Left renal pelvis (tissue), 4 donors: ENCODE measurements at places on chromosomes 3 and 15. TPM values are rescaled to one million over a fixed set of nuclear protein-coding genes. Genes with fewer than 3 reads are reported as not detected.

DNA sequence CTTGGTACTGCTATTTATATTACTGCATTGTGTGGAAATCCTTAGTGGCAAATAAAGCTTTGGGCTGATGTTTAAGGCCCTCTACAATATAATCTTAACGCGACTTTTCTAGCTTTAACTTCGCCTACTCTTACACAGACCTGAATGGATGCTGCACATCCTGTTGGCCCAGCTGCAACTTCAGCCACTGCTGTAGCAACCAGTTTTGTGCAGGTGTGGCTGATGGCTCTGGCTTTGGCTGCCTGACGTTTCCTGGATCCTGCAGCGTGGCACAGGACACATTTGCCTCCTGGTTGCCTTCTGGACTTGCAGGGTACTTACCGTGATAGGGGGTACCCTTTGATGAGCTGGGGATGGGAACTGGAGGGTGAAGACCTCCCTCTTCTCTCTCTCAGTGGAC lies 20.2 kb upstream of the ERICH6 start:
- no peak for DNase-seq

DNA sequence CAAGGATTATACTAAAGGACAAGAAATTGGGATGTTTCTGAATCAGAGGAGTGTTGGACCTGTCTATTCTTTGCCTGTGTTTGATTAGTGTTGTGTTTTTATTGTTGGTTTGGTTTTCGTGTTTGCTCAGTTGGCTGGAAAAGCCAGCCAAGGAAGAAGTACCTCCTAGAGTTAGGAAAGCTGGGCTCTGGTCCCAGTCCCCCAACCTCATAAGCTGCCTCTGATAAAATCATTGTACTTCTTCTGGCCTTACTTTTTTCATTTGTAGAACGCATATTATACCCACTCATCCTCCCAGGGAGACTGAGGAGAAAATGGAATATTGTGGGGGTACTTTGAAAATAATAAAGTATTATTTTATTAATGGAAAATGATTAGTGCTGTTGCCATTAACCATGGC lies 177.4 kb upstream of the TRIM42 start:
- DNase-seq = no peak

DNA sequence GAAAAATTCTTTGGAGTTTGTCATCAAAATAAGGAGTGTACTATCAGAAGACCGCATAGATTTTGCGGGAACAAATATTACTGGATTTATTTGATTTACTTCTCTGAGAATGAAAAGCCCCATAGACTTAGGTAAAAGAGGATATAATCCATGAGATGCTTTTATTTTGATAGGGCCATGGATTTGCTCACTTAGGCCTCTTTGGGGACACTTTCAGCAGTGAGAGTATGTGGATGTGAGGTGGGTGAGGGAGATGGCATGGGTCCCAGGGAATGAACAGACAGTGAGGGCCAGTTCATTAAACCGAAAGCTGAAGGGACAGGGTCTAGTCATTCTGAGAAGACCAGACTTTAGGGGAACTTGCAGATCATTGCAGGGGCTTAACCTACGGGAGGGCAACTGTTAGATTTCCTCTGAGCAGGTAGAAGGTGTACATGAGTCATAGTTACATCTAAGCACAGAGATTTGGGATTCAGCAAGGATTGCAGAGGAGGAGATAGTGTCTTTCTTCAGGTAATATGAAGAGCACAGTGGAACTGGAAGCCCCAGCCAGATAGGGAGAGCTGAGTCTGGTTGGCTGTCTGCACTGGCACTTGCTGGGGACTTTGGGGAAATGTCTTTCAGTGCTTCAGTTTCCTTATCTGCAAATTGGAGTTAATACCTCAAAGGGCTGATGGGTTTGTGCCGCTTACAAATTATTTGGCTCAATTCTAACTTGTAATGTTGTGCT lies 30.8 kb downstream of the SH3GL3 start:
- DNase-seq = no peak

- DNase-seq = peak; percentile 19
Measured at GRCh38 chr3:10758304-10759037, 57.6 kb upstream of the SLC6A11 start.

DNA sequence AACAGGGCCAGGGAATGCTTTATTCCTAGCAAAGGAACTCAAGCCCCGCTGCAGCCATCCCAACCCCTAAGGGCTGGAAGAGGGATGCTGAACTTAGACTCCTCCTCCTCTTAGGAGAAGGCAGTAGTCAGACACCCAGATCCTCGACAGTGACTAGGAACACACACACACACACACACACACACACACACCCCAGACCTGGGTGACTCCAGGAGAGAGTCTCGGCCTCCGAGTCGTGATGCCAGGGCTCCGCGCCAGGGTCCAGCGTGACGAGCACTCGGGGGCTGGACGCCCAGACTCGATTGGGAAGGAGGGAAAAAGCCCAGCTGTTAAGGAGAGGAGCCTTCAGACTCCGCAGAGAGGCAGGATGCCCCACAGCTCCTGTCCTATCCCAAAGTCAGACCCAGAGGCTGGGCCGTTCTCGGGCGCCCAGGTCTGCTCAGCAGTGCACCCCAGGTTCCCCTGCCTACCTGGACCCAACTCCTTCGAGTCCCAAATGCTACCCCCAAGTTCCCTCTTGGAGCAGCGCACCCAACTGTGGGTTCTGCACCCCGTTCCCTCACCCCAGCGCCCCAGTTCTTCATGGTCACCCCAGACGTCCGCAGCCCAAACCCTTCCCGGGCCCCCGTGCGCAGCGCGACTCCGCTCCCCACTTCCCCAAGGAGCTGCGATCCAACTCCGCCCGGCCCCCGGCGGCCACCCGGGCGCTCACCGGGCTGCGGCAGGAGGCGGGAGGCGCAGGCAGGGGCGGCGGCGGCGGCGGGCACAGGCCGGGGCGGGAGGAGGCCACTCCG lies 421 bp downstream of the BMF start:
- DNase-seq = no peak

DNA sequence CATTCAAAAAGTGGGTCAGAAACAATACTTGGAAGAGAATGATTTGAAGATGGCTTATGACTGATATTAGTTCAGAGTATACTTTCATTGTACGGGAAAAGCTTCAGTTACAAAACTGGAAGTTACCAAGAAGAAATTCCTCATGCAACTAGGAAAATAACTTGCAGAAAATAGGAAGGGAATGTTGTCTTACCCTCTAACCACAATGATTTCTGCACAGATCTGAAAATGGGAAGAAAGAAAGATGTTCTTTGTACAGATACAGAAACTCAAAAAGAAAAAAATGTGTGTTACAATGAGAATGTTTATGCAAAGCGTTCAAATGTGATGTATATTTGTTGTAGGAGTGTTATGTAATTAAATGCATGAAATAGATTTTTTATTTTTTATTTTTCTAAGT lies 3.7 kb downstream of the ZNF280D start:
- DNase-seq = no peak

GRCh38 chr15:72086010-72086697 lies 31.8 kb downstream of the MYO9A start:
- no peak for DNase-seq

DNA sequence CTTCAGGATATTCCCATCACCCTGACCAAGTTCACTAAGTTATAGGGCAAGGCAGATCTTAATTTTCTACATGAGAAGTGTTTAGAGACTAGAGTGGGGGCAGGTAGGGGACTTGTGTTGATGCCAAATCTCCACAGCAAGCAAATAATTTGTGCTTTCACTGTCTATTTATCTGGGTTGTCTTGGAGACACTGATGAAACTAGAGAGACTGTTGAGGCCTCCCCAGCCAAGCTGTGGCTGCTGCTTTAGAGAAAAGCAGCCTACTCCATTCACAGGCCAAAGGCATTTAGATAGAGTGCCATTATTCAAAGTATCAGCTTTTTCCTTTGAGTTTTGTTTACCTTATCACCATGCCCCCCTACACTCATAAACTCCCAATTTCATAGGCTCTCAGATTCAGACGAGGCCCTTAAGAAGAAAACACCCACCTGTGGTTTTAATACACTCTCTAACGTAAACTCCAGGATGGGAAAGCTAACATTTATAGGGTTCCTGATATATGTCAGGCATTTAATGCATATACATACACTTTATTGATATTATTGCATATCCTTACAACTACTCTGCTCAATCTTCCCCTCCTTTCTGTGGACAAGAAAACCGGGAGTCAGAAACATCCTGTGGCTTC lies 130.4 kb upstream of the FOXB1 start:
- DNase-seq = no peak

- no peak for DNase-seq
Measured at GRCh38 chr3:143081844-143082778, 37.5 kb upstream of the CHST2 start.

- DNase-seq = no peak
Measured at GRCh38 chr3:114850898-114851297, 296.2 kb downstream of the ZBTB20 start.

GRCh38 chr15:74763416-74763815 lies 14.8 kb downstream of the CYP1A2 start:
- DNase-seq = no peak

DNA sequence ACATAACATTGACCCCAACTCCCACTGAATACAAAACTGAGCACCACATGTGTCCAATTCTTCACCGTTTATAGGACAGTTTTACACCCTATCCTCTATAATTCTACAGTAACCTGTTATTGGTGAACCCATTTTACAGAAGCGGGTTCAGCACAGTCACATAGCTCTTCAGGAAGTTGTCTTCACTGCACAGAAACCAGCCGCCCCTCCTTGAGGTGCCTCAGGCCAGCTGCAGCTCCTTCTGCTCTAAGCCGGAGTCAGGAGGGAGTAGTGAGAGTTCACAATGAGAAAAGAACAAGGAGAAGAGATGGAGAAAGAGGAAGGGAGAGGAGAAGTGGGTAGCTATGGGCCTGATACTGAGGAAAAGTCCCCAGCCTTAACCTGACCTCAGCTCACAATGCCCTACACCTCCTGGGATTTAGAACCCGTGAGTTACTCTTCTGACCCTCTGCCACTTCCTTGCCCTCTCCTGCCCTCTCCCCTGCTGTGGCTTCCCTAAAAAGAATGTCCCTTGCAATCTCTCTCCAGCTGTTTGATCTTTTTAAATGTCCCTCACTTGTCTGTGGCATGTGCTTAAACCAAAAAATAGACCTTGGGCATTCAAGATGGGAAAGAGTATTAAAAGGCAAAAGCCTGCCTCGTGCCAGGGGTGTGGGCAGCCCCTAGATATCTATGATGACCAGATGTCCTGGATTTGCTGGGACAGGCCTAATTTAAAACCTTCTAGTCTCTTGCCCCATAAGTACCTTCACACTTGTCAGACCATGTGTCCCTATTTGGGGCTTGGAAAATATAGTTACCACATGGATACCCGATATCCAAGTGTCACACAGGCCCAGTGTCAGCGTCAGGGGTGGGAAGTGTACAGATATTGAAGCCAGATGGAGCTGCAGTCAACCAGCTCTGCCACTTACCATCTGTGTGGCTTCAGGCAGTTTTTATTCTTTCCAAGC lies 71.3 kb upstream of the HES1 start:
- no peak for DNase-seq

DNA sequence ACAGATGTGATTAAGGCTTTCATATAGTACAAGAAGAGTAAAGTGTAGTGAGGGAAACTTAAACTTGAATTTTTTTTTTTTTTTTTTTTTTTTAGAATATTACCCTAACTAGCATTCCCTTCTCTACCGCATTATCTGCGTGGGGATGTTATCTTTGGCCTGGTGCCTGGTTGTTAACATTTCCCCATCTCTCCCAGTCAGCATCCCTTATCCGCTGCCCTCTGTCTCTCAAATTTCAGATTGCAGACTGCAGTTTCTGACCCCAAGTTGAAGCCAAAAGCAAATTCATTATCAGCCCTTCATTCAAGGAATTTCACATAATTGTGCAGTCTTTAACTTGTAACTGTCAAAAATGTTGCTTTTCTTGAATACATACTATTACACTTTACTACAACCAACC lies 353.0 kb downstream of the PLOD2 start:
- peak; percentile 29 for DNase-seq

DNA sequence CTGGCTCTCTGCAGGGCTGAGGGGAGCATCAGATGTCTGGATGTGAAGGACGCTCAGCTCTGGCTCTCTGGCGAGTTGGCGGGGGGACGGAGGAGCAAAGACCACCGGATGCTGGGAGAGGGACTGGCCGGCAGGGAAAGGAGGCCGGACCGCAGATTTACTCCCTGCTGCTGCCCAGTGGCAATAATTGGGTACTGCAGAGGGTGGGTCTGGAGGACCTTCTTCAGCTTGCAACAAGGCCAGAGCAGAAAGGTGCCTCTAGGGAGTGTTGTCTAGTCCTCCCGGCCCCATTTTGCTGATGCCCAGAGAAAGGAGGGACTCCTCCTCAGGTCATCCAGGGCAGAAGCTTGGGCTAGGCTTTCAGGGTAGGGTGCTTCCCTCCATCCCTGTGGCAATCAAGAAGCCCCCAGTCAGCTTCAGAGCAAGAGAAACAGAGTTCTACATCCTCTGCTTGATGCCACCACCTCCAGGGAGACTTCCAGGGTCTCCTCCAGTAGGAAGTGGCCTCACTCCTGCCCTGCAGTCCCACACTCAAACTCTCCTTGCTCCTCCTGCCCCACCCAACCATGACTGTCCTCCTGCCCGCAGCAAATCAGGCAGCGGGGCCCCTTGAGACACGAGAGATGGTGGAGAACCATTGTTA lies 20.3 kb upstream of the CSPG4 start:
- no peak for DNase-seq

- DNase-seq = no peak
Measured at GRCh38 chr3:28761375-28761774, 412.8 kb upstream of the AZI2 start.

- DNase-seq = no peak
Measured at GRCh38 chr3:49803465-49804140, 542 bp downstream of the INKA1 start.

GRCh38 chr15:56984681-56985481 lies 66.4 kb downstream of the TCF12 start:
- DNase-seq = no peak

- no peak for DNase-seq
Measured at GRCh38 chr15:54990793-54991192, 205.9 kb downstream of the RSL24D1 start.

DNA sequence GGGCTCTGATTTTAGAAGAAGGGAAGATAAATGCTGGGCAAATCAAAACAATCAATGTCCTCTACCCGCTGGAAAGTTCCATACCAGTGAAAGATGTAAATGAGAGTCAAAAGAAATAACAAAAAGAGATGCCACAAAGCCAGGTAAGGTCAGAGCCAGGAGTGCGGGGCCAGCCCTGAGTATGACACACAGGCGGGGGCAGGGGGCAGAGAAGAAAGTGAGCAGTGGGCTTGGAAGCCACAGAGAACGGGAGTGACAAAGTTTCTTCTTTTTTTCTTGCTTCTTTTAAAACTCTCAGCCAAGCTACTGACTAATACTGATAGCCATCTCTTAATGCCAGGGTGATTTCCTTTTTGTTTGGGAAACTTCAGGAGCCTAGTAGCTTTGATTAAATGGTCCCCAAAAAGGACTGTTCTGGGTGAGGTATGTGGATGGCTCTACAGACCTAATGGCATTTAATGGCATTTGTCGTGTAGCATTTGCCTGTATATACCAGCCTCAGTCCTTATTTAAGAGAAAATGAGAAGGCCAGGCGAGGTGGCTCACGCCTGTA lies 23.1 kb upstream of the TSEN2 start:
- DNase-seq = no peak

Gene CKMT1B
- polyA plus RNA-seq = 2.4 TPM

Gene ADGRG7
- not detected for polyA plus RNA-seq

Gene GREM1
- 0.21 TPM for polyA plus RNA-seq

Gene DLL4
- 7.4 TPM for polyA plus RNA-seq

Gene MYZAP
- polyA plus RNA-seq = 6.1 TPM

Gene TAGLN3
- polyA plus RNA-seq = 2.0 TPM

Gene CHRM5
- polyA plus RNA-seq = 0.29 TPM

Gene A4GNT
- 1.5 TPM for polyA plus RNA-seq

Gene SKOR1
- 0.42 TPM for polyA plus RNA-seq
